ENCODE measurements at places on chromosomes 6 and 20.

DNA sequence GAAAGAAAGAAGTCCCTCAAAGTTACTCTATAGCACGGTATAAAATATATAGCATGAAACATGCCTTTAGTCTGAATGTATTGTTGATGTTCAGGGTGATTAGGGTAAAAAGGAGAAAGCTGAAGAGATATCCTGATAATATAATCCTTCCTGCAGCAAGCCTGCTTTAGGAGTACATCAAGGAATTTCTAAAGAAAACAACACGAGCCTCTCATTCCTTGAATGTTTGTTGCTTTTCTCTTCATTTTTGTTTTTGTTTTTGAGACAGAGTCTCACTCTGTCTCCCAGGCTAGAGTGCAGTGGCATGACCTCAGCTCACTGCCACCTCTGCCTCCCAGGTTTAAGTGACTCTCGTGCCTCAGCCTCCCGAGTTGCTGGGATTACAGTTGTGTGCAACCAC lies 79.1 kb downstream of the CD164 start:
- DNase-seq, result no peak

DNA sequence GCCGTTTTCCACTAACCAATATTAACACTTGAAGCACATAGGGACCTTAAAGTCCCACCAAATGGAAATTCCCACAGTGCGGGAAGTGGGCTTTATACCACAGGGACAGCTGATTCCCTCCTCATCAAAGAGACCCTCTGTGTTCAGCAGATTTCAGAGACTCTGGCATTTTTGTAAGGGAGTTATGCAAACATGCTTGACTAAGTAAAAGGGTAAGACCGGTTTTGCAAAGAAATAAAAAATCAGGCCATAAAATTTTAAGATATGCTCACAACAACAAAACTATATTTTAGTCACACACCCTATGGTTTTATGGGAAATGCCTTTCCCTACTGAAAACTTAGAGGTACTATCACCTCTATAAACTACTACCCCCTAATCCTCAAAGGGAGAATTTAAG lies 45.4 kb upstream of the SPTLC3 start:
- no peak for DNase-seq

DNA sequence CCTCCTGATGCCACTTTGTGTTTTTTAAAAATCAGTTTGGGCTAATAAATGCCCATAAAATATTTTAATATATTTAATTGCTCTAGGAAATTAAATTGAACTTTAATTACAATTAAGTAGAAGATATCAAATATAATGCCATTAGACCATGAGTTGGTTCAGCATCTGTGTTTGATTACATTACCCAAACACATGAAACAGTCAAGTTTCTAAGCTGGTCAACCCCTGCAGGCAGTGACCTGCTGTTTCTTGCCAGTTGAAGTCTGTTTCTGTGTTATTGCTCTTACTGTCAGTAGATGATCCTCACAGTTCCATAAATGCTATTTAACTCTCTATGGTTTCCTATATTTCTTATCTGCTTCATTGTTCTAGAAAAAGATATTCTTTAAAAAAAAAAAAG lies 9.7 kb upstream of the TENT5A start:
- DNase-seq, result no peak

- no peak for DNase-seq
Observed at GRCh38 chr20:17227669-17228623, 1.1 kb downstream of the PCSK2 start.

DNA sequence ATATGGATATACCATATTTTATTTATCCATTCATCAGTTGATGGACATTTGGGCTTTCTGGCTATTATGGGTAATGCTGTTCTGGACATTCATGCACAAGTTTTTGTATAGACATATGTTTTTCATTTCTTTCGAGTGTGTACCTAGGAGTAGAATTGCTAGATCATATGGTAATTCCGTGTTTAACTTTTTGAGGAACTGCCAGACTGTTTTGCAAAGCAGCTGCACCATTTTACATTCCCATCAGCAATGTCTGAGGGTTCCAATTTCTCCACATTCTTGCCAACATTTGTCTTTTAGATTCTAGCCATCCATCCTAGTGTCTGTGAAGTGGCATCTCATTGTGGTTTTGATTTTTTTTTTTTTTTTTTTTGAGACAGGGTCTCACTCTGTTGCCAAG lies 20.8 kb downstream of the SRC start:
- no peak for DNase-seq

DNA sequence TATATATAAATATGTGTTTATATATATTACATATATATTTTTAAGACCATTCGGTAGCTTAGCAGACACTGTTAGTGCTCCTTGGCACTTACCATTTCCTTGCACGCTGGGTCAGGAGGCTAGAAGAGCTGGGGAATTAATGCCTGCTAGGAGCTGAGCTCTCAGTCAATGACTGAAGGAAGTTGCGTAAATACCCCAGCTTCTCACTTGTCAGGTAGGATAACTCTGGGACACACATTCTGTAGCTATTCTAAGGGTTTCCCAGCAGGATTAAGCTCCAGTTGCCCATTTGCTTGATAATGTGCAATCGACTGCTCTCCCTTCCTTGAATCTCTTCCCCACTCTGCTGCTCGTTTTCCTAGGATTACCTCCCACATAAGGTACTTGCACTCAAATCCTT lies 15.7 kb upstream of the DNAAF9 start:
- DNase-seq, result no peak

DNA sequence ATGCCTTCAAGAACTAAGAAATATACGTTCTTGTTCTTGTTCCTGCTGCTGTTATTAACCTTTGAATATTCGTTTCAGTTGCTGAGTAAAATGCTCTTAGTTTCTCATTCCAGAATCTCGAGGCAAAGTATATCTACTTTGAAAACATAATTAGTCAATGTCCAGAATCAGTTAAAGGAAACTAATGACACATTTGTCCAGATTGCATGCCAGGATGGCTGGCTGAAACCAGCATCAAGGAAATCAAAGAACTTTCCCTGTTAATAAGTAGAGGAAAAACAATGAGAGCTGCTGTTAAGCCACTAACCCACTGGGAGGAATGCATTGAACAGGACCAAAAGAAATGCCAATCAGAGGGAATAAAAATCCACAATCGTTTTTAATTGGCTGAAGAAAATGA lies 196.9 kb downstream of the ALDH8A1 start:
- DNase-seq, result no peak

DNA sequence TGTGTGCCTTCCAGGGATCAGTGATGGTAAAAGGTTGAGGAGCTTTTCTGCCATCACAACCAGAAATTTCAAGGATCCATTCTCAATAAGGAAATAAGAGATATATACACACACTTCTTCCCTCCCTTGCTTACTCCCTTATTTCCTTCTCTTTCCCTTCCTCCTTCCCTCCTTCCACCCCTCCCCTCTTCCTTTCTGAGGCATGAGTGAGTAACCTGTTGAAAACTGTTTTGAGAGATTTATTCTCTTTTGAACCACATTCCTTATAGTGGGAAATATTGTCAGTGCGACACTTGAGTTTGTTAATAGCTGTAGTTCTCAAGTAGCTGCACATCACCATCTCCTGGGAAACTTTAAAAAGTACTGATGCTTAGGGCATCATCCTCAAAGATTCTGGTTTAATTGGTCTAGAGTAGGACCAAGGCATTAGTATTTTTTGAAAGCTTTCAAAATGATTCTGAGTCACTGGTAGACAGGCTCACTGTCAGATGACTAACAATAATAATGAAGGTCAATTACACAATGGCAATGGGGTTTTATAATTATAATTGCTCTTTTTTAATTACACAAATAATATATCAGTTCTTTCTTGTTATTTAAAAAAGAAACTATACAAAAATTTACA lies 109.9 kb downstream of the POPDC3 start:
- no peak for DNase-seq

GRCh38 chr6:151916075-151916474 lies 108.6 kb downstream of the ESR1 start:
- no peak for DNase-seq

GRCh38 chr20:3760655-3761348 lies 6.8 kb downstream of the ADISSP start:
- no peak for DNase-seq

- no peak for DNase-seq
Observed at GRCh38 chr6:130933712-130934200, 106.5 kb downstream of the SMLR1 start.

- no peak for DNase-seq
Observed at GRCh38 chr6:166721576-166721975, 94.5 kb upstream of the RPS6KA2 start.

GRCh38 chr6:145829102-145829501 lies 14.5 kb upstream of the FBXO30 start:
- no peak for DNase-seq

DNA sequence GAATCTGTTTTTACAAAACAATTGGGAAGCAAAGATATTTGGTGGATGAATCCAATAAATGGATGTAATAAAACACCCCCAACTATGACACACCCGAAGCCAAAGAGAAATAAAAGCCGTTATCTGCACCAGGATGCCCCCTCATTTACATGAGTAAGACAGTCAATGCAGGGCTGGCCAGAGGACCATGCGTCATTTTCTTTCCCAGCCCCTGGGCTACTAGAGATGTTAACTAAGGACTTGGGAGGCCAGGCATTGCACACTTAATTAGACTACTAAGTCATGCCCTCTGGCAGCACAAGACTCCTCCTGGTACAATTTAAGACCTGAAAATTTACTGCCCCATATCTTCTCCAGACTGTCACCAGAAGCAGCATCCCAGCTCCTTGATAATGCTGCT lies 3.2 kb downstream of the LEMD2 start:
- no peak for DNase-seq

DNA sequence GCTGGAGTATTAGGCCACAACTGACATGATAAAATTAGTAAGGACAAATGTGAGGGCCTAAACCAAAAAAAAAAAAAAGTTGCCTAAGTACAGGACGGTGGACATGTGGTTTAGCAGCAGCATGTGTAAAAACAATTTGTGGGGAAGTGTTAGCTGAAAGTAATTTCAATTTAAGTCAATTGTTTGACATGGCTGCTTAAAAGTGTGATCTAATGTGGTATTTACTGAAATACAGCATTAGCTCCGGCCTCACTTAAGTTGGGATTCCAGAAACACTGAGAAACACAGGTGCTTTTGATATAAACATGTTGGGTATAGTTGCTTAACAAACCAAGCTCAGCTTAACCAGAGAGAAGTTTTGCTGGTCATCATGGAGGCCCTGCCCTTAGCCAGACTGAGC lies 119.7 kb downstream of the FYN start:
- no peak for DNase-seq

- no peak for DNase-seq
Observed at GRCh38 chr6:110529907-110530306, 53.5 kb upstream of the SLC22A16 start.

GRCh38 chr6:91600561-91600960 lies 1013.7 kb upstream of the MAP3K7 start:
- no peak for DNase-seq

DNA sequence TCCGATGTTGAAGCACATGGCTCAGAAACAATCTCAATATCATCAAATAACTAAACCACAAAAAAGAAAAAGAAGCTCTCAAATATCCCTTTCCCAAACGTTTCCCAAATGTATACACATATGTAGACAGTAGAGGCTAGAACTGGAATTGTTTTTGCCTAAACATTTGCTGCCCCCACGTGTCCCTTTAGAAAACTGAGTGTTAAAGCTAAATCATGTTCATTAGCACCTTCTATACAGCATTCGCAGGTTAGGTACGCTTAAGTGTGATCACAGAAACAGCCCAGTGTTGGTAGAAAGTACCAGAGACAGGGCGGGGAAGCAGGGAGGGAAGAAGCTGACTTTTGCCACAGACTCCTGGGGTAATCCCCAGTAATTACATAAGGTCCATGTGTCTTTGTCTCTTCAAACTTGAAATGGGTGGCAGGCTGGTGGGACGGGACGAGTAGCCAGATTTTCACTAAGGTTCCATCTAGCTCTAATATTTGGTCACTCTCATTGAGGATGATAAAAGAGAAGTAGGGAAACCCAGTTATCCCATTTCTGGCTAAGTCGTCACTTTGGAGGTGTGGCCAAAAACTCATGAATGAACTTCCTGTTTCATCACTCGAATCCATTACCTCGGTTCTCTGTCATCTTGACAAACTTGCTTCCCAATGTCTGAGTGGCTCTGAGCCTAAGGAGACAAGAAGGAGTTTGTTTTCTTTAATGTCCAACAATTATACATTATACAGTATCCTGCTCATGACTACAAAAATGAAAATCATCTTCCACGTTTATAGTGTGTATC lies 15.0 kb upstream of the TFAP2A start:
- DNase-seq, result no peak

DNA sequence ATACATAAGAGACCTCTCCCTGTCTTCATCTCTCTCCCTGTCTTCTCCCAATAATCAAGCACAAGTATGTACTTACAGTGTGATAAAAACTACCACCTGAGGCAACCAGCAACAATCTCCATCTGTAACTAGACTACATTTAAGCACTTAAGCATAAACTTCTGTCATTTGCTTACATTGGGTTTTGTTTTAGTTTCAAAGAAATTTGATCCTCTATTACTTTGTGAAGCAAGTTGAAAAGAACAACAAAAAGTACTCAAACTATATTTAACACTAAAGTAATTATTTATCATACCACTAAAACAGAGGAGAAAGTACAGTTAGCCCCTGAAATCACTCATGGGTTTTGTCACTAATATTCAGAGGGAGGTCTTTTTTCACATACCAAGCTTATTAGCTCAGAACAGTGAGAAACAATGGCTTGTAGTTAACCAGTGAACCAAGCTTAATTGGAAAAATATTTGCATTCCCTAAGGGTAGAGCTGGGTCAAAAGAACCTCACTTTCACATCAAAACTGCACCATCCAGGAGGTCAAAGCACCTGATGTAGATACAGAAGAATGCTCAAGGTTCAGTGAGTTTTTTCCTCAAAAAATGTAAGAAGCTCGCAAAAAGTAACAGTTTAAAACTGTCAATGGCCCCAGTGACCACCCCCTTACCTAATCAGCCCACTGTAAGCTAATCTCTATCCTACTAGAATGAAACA lies 34.1 kb downstream of the DCDC2 start:
- no peak for DNase-seq

- no peak for DNase-seq
Observed at GRCh38 chr20:35870541-35871258, 83.6 kb downstream of the SCAND1 start.

GRCh38 chr6:166197361-166197760 lies 29.7 kb upstream of the TBXT start:
- no peak for DNase-seq

DNA sequence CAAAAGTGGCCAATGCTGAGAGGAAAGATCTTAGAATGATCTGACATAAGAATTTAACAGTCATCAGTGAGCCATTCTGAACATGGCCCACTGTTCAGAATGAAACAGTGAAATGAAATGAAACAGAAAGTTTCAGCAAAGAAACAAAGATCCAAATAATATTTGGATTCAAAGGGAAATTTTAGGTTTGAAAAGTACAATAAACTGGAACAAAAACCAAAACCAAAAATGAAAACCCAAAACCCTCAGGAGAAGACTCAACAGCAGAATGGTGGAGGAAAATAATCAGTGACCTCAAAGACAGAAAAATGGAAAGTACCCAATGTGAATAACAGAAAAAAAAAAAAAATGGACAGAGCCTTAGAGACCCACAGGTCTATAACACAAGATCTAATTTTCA lies 66.1 kb upstream of the EMILIN3 start:
- DNase-seq, result no peak

- DNase-seq, result no peak
Observed at GRCh38 chr6:49576618-49577017, 26.1 kb downstream of the C6orf141 start.

GRCh38 chr6:169859401-169859977 lies 108.1 kb downstream of the ERMARD start:
- DNase-seq, result no peak

- DNase-seq, result peak; percentile 37
Observed at GRCh38 chr6:137167702-137168377, 5.6 kb downstream of the IL22RA2 start.
